Astrocyte of the spinal cord (primary cell): ENCODE measurements at places on chromosomes 12 and 14.

GRCh38 chr12:72511498-72511897, 239.3 kb downstream of the TRHDE start:
- DNase-seq, result no peak

DNA sequence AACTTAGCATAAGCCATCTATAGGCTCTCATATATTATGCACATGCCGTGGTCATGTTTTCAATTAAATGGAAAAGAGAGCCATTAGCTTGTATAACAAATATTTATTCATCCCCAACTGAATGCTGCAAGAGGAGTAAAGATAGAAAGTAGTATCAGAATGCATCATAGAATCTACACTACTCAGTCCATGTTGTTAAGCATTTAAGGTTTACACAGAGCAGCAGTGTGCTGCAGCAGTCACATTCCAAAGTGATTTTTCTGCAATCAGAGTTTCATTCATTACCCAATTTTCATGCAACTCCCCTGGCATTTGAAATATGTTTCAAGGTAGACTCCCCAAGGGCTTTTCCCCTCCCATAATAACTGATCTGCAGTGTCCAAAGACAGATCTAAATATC, 82.2 kb upstream of the LMO3 start:
- DNase-seq, result no peak

GRCh38 chr12:78870539-78870938, 6.0 kb downstream of the SYT1 start:
- DNase-seq, result no peak

- peak; percentile 57 for DNase-seq
Measured at GRCh38 chr12:88552610-88553079, 27.6 kb downstream of the KITLG start.

GRCh38 chr14:38038986-38039385, 168.7 kb upstream of the SSTR1 start:
- no peak for DNase-seq

DNA sequence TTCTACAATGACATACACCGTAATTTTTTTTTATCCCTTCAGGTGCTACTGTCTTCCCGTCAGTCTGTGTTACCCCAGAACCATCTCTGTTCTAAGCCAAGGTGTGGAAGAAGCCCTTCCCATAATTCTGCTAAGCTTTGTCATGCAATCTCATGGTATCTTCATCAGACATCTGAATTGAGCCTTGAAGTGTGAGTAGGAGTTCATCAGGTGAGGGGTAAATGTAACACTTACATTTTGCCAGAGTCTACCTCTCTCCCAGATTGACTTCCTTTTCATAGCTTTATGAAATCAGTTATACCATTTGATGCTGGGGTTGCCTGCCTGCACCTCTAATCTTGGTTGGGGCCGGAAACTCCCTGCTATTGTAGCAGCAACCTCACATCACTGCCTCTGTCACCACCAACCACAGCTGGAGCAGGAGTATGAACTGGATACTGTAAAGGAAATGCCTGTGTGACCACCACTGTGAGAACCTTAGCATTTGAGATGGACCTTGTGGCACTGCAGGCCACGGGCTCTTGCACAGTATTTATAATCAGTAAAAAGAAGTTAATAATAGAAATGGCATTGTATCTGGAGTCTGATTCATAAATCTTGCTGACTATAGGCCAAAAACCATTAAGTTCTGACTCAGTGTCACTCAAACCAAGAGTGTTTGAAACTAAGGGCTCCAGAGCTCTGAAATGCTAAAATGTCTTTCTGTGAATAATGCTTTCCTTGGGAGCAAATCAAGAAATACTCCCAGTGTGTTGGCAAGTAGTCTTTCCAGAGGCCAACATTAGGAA, 58.7 kb upstream of the STK38L start:
- DNase-seq, result peak; percentile 90

DNA sequence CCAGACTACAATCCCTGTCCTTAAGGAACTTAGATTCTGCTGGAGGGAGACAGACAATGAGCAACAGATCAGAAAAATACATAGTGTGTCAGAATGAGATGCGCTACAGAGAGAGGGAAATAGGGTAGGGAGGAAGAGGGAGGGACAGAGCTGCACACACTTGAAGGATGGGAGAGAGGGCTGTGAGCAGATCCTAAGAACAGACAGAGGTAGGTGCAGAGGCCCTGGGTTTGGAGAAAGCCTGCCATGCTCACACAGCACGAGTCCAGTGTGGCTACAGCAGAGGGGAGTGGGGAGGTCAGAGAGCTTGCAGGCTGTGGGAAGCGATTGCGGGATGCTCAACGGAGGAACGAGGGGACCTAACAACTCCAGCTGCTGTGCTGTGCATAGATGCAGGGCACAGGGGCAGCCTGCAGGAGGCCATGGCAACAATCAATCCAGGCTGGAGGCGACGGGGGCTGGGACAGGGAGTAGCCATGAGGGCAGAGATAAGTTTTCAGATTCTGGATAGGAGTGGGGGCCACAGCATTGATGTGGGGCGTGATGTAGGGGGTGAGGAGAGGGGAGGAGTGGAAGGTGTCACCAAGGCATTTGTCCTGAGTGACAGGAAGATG, 20.7 kb downstream of the FAIM2 start:
- no peak for DNase-seq

DNA sequence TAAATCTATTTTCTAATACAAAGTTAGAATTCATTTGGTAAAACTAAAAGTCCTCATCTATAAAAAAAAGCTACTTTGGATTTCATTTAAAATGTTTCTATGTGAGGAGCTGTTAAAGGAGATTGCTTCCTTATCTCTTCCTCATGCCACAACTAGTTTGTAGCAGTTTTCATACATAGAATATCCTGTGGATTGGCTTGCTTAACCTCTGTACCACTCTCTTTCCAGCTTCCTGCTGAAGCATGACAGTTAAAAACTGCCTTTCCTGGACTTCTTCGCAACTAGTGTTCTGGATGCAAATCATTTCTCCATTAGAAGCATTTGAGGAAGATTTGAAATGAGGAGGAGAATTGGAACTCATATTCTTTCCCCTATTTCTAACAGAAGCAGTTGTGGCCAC, 49.6 kb downstream of the ST8SIA1 start:
- DNase-seq, result no peak

GRCh38 chr12:53328043-53328435, 6.6 kb upstream of the AAAS start:
- DNase-seq, result no peak

- DNase-seq, result no peak
Measured at GRCh38 chr12:44031472-44032185, 195.7 kb downstream of the TMEM117 start.
